ENCODE measurements at places on chromosomes 1 and 21.

- DNase-seq = no peak
Observed at GRCh38 chr1:26154750-26155149, 4.1 kb upstream of the FAM110D start.

DNA sequence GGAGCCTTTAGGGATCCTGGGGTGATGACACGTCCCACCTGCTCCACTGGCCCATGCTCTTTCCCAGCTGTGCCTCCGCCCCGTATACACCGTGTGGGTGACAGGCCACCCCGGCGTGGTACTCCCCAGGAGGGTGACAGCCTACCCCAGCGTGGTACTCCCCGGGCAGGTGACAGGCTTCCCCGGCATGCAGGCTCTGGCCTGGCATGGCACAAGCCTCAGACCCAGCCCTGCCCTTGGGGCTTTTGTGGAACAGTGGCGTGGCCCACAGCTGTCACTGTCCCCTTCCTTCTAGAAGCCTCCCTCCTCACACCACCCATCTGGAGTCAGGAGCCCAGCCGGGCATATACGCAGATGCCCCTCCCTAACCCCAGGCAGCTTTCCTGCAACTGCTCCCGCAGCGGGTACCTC lies 4.7 kb upstream of the PFKL start:
- DNase-seq = no peak

DNA sequence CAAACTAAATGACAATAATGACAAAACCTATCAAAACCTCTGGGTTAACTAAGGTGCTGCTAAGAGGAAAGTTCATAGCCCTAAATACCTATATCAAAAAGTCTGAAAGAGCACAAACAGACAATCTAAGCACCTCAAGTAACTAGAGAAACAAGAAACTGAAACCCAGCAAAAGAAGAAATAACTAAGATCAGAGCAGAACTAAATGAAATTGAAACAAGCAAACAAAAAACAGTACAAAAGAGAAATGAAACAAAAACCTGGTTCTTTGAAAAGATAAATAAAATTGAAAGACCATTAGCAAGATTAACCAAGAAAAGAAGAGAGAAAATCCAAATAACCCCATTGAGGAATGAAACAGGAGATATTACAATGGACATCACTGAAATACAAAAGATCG lies 44.8 kb upstream of the KIAA0040 start:
- no peak for DNase-seq

DNA sequence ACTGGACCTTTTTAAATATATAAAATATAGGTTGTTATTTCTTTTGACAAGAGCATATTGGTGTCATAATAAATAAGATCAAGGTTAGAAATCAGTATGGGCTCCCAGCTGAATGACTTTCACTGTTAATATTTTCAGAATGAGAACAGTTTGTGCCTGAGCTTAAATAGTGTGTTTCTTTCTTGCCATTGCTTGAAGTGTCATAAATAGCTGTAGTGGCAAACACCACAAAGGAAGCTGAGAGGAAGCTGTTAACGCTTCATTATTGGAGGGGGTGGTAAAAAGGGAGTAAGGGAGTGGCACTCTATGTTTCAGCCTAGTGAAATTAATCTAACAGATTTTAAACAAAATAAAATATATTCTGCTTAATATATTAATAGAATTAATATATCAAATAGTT lies 1089.8 kb upstream of the NCAM2 start:
- no peak for DNase-seq

All from CD4-positive, alpha-beta T cell treated with Interleukin-6 at 100 ng/mL for 8 hours (primary cell).